ENCODE measurements at places on chromosomes 12 and 14. TPM values are rescaled to one million over a fixed set of nuclear protein-coding genes. Genes with fewer than 3 reads are reported as not detected.

Gene BIN2
- 0.47 TPM for polyA plus RNA-seq

Gene CLEC4A
- 0.35 TPM for polyA plus RNA-seq

Gene LGR5
- 0.04 TPM for polyA plus RNA-seq

Gene DTX1
- 0.86 TPM for polyA plus RNA-seq

Gene PTPRR
- polyA plus RNA-seq = 0.15 TPM

Gene SLC10A1
- not detected for polyA plus RNA-seq

Gene ZDHHC17
- polyA plus RNA-seq = 10.9 TPM

Gene RTL1
- not detected for polyA plus RNA-seq

Gene PAH
- polyA plus RNA-seq = not detected

Gene KRT78
- not detected for polyA plus RNA-seq

DNA sequence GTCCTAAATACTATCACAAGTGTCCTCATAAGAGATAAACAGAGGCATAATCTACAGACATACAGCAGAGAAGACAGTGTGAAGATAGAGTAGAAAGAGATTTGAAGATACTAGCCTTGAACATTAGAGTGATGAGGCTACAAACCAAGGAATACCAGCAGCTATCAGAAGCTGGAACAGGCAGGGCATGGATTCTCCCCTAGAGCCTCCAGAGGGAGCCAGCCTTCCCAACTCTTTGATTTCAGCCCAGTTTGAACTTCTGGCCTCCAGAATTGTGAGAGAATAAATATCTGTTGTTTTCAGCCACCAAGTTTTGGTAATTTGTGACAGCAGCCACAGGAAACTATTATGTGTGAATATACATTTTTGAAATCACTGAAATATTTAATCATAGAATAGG lies 47.2 kb downstream of the CCDC91 start:
- no peak for DNase-seq

DNA sequence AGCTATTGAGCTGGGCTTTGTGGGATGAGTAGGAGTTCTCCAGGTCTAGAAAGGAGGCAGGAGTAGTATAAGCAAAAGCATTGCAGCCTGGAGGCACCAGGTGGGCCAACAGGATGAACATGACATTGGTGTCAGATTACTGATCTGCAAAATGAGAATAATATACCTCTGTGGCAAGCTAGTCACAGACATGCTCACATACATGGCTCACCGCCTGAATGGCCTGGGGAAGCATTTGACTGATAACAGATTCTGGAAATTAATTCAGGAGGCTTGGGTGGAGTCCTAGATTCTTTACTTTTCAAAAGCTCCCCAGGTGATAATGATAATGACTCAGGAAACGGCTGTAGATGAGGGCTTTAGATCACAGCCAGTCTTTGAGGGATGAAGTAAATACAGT lies 709 bp downstream of the TCL1B start:
- no peak for DNase-seq

GRCh38 chr12:25694072-25694471 lies 141.0 kb upstream of the LMNTD1 start:
- DNase-seq = no peak

DNA sequence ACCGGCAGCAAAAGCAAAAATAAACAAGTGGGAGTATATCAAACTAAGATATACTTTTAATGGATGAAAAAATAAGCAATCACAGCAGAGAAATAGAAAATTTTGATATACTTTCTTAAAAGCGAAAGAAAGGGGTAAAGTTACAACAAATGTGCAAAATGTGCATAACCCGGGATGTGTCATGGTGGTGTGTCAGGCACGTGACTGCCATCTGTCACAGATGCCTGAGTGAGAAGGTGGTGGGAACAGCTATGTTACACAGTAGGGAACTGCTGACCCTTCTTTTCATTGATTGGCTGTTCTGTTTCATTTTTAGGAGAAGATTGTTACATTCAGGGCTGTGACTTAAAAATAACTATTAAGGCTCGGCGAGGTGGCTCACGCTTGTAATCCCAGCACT lies 168.1 kb upstream of the PELI2 start:
- DNase-seq = no peak

GRCh38 chr12:46386360-46386867 lies 13.8 kb upstream of the SLC38A2 start:
- no peak for DNase-seq

- no peak for DNase-seq
Observed at GRCh38 chr14:54202288-54202687, 194.5 kb upstream of the CDKN3 start.

- DNase-seq = no peak
Observed at GRCh38 chr12:132503618-132504204, 13.8 kb downstream of the FBRSL1 start.

DNA sequence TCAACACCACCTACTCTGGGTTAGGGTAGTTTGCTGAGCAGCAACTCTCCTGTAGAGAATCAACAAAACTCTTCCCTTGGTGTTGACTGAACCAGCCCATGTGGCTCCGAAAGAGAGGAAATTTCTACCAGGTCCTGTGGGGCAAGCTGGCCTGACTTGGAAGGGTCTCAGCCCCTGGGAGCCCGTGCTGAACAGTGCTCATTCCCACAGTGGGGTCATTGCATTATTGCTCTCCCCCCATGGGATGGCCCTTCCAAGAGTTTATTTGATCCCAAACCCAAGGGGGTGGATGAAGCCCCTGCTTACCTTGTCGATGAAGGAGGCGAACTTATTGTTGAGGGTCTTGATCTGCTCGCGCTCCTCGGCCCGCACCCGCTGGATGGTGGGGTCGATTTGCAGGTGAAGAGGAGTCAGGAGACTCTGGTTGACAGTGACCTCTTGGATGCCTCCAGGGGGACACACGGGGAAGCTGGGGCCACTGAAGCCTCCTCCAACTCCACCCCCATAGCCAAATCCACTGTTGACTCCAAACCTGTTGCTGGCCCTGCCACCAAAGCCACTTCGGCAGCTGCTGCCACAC lies 580 bp downstream of the KRT75 start:
- DNase-seq = no peak

- DNase-seq = no peak
Observed at GRCh38 chr12:7877420-7877819, 4.7 kb upstream of the SLC2A14 start.

DNA sequence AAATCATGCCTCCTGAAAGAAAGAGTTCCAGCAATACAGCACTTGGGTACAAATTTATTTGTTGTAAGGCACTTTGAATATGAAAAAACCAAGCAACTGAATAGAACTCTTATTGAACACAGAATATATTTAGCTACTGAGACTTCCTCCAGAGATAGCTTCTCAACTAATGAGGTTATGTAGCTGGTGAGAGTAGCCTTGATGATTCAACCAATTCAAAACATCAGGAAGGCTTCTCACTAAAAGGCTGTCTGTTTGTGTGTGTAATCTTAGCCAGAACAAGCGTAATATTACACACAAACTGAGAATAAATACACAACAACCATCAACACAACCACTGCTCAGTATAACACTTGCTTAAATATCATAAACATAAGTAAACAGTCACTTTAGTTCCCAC lies 20.4 kb downstream of the EIF2B2 start:
- DNase-seq = no peak

- DNase-seq = peak; percentile 65
Observed at GRCh38 chr12:115335048-115335447, 651.1 kb upstream of the TBX3 start.

- no peak for DNase-seq
Observed at GRCh38 chr14:55605793-55606192, 25.8 kb downstream of the KTN1 start.

- DNase-seq = no peak
Observed at GRCh38 chr14:69632164-69632563, 20.8 kb downstream of the SUSD6 start.

DNA sequence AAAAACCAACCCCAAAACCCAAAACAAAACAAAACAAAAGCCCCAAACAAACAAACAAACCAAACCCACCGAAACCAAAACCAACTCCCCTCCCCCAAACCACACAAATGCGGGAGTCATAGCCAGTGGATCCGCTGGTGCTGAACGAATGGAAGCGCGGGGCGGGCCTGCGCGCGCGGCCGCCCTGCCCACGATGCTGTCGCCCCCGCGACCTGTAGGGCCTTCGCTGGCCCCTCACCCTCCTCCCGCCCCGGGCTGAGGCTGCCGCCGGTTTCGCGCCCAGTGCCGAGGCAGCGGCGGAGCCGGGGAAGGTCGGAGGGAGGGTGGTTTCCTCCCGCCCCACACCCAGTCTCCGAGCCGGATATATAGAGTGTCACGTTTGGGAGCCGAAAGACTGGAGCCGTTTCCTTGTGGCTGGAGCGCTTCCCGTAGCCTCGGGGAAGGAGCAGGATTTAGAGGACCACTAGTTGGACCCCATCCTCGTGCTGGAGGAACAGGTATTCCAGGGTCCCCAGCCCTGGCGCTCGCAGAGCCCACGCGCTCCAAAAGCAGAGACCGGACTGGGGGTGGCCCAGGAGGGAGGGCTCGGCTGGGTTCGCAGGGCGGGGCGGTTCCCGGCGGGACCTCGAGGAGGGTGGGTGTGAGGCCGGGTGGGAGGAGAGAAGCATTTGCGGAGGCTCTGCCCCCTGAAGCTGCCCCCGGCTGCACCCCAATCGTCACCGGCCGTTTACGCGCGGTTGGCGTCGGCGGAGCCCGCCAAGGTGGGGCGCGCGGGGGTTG lies at the start of gene FAR2:
Gene FAR2 (plus strand): TSS at position 368 of the 780 bp plus-strand sequence. CDS start 121,172 bp downstream, outside the sequence.
- DNase-seq = peak; percentile 58

- DNase-seq = no peak
Observed at GRCh38 chr12:84825149-84825548, 87.5 kb downstream of the SLC6A15 start.

- DNase-seq = no peak
Observed at GRCh38 chr12:119393677-119394076, 59.1 kb downstream of the CCDC60 start.

DNA sequence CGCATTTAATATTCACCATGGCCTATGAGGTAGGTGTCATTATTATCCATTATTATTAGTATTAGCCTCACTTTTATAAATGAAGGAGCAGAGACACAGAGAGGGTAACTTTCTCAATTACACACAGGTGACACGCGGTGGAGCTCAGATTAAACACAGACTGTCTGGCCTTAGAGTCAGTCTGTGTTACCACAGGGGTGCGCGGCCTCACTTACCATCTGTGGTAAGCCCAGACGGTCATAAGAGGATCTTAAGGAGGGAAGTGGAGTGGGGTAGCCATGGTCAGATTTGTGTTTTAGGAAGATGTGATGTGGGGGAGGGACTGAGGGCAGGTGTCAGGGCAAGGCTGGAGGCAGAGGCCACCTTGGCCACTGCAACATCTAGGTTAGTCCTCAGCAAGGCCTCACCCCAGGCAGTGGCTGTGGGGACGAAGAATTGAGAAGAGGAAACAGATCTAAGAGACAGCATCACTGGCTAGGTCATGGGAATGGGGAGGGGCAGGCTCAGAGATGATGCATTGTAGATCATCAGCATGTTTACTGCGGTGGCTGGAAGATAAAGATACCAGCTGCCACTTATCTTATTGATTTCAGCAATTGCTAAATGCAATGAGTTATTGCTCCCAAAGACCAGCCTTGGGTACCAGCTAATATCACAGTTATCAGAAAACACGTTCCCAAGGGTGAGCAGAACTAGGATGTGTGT lies 67.1 kb downstream of the SERPINA3 start:
- DNase-seq = no peak

DNA sequence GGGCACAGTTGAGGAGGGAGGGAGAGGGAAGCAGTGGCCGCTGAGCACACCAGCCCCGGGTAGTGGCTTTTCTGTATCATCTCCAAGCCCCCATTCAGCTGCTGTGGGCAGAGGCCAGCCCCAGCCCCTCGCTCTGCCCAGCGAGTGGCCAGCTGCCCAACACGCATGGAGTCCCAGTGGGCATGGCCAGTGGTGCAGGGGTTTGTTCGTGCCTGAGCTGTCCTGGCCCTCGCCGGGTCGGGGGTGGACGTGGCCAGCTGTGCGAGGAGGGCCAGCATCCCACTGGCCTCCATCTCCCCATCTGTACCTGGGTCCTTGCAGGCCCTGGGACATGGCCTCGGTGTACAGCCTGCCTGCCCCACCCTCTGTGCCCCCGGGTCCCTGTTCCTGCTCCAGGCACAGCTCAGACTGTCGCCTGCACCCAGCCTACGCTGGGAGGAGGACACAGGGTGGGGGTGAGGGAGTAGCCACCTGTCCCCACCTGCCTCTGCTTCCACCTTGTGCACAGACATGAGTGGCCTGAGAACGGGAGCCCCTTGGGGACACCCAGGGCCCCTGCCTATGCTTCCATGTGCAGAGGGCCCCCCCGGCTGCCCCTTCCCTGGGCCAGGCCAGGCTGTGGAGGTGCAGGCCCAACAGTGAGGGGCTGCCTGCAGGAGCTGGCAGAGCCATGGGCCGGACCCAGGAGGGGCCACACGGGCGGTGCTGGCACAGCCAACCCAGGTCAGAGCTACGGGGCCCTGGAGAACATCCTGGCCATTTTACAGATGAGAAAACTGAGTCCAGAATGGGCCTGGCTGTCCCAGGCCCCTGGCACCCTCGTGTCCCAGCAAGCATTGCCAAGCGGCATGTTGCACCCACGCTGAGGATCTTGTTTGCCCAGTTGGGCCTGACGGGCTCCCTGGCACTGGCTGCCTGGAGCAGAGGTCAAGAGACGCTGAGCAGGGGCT lies 4.3 kb downstream of the INF2 start:
- DNase-seq = no peak

GRCh38 chr12:6316921-6317692 lies 6.6 kb downstream of the PLEKHG6 start:
- DNase-seq = no peak

DNA sequence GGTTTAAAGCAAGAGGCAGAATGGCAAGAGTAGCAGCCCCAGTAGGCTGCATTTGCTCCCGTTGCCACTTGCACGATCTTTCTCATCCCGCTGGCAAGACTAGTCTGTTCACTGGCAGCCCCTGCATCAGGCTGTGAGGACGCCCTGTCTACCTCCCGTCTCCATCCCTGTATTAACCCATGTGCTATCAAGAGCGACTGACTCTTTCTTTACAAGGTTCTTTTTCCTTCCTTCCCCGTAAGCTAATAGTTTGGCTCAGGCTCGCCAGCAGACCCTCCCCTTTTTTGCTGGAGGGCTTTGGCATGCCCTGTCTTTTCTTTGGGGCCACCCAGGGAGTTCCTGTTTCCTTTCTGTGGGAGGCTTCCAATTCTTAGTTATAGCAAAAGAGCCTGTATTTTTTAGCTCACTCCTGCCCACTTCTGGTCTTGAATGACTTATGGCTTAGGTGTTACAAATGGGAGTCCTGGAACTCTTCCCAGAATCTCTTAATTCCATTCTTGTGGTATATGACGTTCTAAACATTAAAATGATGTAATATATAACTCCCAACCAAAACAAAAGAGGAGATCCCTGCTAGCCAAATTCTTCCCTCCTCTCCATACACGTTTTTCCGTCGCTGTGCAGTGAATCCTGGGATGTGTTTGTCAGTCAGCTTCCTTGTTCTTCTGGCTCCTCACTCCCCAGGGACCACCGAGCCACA lies 149.0 kb downstream of the PRKCH start:
- DNase-seq = no peak

GRCh38 chr14:34344318-34344717 lies 117.7 kb downstream of the SPTSSA start:
- DNase-seq = no peak

GRCh38 chr12:19960527-19960926 lies 407.8 kb upstream of the PDE3A start:
- DNase-seq = no peak

GRCh38 chr12:109783135-109783964 lies 49.8 kb downstream of the TRPV4 start:
- no peak for DNase-seq

- no peak for DNase-seq
Observed at GRCh38 chr12:94157981-94158411, 9.6 kb downstream of the PLXNC1 start.
